ENCODE measurements at places on chromosomes 6 and 20.
A peak's percentile ranks its signal among the peaks of the same experiment; 100 is the strongest.

DNA sequence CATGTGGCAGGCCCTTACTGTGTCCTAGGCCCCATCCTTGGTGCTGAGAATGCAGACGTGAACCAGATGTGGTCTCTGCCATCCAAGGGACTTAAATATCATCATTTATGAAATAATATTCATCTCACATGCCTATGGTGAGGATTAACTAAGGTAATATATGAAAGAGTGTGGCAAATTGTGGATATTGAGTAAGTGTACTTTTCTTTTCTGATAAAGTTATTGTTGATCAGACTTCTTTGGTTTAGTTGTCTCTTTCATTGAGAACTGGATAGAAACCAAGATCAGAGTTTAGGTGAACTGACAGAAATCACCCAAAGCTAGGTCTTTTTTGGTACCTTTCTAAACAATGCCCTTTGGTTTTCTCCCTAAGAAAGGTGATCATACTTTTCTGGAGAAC, 5.0 kb downstream of the CHMP4B start:
- DNase-seq: no peak

DNA sequence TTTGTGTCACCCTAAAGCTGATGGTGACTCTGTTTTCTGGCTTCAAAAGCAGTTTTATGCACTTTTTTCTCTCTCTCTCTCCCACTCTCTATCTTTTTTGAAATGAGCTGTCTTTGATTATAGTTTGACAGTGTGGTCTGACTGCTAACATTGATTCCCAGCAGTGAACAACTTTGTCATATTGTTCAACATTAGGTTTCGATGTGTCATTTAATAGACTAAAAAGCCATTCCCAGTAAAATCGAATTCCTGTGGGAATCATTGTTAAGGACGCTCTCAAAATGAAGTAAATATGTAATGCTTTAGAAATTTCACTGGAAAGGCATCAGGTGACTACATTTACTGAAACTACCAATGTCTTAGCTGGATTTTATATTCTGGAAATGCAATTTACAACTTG, 69.9 kb upstream of the FLRT3 start:
- DNase-seq: no peak

DNA sequence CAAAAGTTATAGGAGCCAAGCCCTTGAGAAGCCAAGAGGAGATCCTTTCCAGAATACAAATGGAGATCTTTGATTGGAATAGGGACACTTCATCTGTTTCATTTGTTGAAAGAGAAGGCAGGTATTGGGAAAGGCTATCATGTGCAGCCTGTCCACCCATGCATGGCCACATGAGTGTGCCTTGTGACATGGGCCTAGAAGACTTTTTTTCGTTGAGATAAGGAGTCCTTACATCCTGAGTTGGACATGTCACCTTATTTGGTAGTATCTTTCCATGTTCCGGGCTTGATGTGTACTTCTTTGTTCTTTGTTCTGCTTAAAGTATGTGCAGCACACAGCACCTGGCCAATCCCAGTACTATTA, 42.1 kb upstream of the SYNCRIP start:
- DNase-seq: no peak

- no peak for DNase-seq
These were observed 97.3 kb downstream of the ANKRD60 start for GRCh38 chr20:58131151-58131550.

DNA sequence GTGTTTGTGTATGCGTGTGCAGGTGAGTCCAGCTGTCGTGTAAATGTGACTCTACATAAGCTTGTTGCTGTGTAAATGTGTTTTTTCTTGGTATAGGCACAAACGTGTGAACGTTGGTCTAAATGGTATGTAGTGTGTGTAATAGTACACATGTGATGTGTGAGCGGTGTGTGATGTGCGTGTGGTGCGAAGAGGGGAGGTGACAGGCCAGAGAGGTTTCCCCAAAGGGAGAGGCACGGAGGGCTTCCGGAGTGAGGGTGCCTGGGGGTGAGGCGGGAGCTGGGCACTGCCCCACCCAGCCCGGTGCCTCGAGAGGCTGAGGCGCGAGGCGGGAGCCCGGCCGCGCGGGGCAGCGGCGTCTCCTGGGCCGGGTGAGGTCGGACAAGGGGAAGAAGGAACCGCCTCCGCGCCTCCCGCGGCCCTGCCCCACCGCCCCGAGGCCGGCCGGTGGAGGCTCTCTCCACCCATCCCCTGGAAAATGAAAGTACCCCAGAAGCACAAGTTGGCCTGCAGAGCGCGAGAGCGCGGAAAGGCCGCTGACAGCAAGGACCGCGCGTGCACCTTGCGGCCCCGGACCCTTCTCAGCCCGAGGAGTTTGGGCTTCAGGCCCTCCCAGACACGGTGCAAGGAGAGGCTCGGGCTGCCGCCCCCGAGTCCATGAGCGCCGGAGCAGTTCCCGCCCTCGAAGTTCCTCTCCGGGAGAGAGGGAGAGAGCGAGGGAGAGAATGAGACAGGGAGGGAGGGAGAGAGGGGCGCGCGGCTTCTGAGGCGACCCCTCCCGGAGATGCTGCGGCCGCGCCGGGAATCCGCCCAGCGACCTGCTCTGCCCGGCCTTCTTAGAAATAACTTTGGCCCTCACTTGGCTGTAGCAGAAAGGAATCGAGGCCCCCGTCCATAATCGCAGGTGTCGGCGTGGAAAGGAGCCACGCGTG, 43.2 kb upstream of the OSTM1 start:
- DNase-seq: peak; percentile 48

- no peak for DNase-seq
These were observed 146.2 kb downstream of the MMS22L start for GRCh38 chr6:97136626-97137358.

GRCh38 chr20:20956513-20956931, 149.6 kb downstream of the LINC00237 start:
- DNase-seq: no peak

DNA sequence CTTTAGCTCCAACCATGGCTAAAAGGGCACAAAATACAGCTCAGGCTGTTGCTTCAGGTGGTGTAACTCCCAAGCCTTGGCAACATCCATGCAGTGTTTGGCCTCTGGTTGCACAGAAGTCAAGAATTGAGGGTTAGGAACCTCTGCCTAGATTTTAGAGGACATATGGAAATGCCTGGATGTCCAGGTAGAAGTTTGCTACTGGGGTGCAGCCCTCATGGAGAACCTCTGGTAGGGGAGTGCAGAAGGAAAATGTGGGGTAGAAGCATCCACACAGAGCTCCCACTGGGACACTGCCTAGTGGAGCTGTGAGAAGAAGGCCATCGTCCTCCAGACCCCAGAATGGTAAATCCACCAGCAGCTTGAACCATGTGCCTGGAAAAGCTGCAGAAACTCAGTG, 1453.8 kb upstream of the EYS start:
- DNase-seq: no peak

DNA sequence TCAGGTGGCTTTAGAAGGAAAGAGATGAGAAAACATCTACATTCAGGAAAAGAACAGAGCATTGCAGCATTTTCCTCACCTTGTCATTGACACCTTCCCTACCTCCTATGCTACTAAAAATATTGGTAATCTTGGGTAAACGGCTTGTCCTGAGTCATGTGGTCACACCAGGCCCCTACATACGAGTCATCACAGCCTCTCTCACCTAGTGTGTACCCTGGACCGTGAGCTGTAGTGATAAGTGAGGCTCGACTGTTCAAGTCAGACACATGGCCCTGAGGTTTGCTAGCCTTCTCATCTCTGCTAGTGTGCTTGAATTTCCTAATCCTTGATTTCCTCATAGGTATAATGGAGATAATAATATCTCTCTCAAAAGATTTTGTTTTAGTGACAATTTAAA, 29.6 kb upstream of the TMEM244 start:
- no peak for DNase-seq

DNA sequence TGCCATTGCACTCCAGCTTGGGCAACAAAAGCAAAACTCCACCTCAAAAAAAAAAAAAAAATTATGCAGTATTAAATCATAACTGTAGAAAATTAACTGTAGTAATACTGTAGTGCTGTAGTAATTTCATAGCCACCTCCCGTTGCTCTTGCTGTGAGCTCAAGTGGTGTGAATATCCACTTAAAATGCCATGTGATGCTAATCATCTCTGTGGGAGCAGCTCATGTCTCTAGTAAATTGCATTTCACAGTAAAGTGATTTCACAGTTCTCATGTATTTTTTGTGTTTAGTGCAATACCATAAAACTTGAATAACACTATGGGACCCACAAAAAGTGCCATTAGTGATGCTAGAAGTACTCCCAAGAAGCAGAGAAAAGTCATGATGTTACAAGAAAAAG, 14.4 kb upstream of the FAM217A start:
- no peak for DNase-seq

- no peak for DNase-seq
These were observed 110.1 kb downstream of the NCOA3 start for GRCh38 chr20:47611785-47612184.

GRCh38 chr6:81166770-81167169, 585.7 kb downstream of the TENT5A start:
- no peak for DNase-seq

DNA sequence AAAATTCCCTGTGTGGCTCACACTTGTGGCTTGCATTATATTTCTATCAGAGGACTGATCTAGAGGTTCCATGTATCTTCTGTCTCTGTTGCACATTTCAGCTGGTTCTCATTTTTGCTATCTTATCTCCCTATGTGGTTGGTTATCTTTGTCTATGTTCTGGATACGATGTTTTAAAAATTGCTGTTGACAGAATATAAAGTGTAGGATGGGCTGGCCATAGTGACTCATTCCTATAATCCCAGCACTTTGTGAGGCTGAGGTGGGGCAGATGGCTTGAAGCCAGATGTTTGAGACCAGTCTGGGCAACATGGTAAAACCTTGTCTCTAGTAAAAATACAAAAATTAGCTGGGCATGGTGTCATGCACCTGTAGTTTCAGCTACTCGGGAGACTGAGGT, 9.9 kb upstream of the ULBP3 start:
- no peak for DNase-seq

DNA sequence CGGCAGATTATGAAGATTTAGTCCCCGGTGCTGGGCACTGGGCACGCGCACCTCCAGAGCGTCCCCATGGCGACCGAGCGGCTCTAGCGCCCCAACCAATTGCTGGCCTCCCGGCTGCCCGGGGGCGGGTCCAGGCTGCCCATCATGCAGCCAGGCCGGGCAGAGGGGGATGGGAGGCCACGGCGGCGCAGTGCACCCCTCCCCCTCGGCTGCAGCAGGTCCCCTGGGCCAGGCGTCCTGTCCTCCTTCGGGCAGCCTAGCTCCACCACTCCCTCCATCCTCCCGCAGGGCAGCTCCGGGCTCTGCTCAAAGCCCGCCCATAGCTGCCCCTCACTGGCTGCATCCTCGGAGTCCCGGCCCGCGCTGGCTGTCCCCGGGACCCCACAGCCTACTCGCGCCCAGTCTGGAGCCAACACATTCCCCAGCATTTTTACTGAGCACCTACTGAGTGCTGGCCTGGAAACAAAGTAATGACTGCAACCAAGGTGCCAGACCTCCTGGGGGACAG, 99.4 kb downstream of the ASXL1 start:
- no peak for DNase-seq

- no peak for DNase-seq
These were observed 82.8 kb upstream of the FYN start for GRCh38 chr6:111956098-111956497.

DNA sequence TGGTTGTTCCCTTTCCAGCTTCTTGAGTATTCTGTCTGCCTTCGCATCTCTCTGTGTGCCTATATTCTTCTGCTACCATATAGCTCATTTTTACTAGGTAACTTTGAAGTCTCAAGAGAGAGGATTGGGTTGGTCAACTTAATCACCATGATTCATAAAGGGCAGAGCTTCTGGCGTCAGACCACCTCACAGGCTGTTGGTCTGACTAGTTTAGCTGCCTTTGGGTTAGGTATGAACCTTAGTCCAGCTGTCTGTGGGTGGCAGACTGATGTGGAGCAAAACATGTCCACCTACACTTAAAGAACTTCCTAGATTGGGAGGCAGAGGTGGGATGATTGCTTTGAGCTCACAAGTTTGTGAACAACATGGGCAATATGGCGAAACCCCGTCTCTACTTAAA, 192.2 kb upstream of the SGK1 start:
- no peak for DNase-seq

GRCh38 chr6:121956782-121957181, 442.7 kb upstream of the HSF2 start:
- DNase-seq: no peak

- DNase-seq: no peak
These were observed 170.5 kb downstream of the BACH2 start for GRCh38 chr6:90126181-90126580.

DNA sequence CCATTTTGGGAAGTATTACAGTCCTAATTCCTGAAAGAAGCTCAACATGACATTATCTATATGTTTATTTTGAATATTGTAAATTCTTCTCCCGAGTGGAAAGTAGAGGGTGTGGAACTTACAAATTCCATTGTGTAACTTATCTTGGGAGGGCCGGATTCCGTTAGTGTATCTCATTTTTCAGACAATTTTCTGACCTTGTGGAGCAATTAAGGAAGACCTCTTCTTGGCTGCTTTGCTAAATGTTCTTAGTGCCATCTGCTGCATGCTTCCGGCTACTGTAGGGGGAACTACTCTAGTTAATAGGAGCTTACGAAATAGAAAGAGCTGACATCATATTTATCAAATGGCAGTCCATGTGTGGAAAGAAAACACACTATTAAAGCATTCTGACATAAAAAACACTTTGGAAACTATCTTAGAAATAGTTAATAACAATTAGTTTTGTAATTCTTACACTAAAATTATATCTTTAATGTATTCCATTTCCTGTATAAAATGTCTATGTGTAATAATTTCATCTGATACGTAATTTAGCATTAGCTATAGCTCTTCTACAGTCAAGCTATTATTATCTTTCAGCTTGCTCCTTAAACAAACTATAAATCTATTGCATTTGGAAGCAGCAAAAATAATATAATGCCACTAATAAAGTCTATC, 41.5 kb upstream of the KCNQ5 start:
- DNase-seq: no peak

GRCh38 chr6:81049425-81050042, 702.9 kb downstream of the TENT5A start:
- DNase-seq: no peak

- no peak for DNase-seq
These were observed 56.1 kb upstream of the PRND start for GRCh38 chr20:4665591-4665990.

GRCh38 chr6:166627033-166627874, at the start of gene RPS6KA2:
Gene RPS6KA2, minus strand, starts transcription at chr6:166627251. Its CDS starts 232 bp downstream, at chr6:166627019.
- peak; percentile 100 for DNase-seq

- DNase-seq: no peak
These were observed 11.4 kb downstream of the SYTL3 start for GRCh38 chr6:158661156-158661685.

DNA sequence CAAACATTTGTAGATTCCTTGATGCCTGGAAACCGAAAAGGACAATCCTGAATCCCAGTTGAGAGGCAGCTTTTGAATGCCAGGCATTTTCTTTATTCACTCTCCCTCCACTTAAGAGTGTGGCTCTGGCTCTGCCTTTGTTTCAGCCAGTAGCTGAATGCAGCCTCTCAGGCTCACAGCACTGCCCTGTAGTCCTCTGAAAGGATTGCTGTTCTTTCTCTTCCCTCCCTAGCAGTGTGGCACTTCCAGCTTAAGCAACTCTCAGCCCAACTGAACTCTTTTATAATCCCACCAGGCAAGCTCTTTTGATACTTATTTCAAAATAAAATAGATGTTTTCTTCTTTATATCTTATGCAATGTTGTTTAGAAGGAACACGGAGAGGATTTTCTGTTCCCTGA, 415.6 kb downstream of the GJA1 start:
- no peak for DNase-seq

All from activated B cell treated with CpG ODN at 0.5 μM for 24 hours (primary cell).